Right atrium auricular region (tissue), 2 donors: ENCODE measurements at places on chromosomes 1 and 21.
A peak's percentile ranks its signal among the peaks of the same experiment; 100 is the strongest.

DNA sequence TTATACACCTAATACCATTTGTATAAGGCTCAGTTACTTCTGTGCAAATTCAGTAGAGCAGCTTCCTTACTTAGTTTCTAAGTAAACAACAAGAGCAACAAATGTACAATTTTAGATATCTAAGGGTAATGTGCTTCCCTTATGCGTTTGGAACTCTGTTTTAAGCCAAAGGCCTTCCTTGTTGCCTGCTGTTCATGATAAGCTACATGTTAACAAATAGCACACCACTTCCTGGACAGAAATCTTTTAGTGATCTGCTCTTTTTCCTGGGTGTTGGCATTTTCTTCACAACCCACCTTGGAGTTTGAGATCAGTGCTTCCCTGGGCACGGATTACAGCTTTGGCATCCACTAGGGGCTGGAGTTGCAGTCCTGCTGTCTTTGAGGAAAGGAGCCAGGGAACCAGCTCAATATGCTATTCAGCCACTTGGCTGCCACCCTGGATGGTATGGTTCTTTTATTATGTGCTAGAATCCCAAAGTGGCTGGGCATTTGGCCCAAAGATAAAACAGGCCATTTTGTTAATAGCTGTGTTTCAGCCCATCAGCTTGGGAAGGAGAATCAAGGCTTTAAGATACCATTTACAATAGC lies 55.6 kb upstream of the ADAR start:
- DNase-seq, result no peak

DNA sequence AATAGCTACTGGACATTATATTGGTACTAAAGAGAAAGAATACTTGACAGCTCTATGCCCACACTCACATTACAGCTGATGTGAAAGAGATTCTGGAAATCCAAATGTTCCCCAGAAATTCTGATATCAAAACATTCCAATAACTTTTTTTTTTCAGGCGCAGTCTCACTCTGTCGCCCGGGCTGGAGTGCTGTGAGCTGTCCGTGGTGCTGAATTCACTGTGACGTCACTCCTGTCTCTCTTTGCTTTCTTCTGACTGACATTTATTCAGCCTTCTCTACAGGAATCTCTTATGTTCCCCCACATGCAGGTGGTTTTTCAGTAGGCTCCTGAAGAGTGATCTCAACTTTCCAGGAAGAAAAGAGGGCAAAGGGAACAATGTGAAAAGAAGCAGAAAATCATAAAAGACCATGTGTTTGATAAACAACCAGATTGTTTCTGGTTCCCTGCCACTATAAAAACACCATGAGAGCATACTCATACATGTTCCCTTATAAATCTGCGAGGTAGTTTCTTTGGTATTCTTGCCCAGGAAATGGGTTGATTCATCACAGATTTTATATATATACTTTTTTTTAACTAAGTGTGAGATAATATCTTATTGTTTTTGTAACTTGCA lies 6.2 kb downstream of the S100A7A start:
- DNase-seq, result peak; percentile 58

GRCh38 chr1:41957568-41957967 lies 38.8 kb upstream of the HIVEP3 start:
- DNase-seq, result no peak

DNA sequence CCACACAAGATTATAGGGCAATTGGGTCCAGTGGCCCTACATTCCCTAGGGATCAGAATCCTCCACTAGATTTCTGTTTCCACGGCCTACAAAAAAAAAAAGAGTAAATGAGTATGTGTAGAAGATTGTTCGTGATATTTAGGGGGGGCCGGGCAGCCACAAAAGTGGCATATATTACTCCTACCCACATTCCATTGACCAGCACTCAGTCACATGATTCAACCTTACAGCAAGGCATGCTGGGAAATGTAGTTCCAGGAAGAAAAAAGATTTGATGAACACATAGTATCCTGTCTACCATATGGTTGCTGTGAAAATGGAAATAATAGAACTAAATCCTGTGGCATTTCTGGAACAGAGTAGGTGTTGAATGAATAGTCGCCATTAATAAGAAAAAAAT lies 43.4 kb upstream of the GJB5 start:
- DNase-seq, result no peak

DNA sequence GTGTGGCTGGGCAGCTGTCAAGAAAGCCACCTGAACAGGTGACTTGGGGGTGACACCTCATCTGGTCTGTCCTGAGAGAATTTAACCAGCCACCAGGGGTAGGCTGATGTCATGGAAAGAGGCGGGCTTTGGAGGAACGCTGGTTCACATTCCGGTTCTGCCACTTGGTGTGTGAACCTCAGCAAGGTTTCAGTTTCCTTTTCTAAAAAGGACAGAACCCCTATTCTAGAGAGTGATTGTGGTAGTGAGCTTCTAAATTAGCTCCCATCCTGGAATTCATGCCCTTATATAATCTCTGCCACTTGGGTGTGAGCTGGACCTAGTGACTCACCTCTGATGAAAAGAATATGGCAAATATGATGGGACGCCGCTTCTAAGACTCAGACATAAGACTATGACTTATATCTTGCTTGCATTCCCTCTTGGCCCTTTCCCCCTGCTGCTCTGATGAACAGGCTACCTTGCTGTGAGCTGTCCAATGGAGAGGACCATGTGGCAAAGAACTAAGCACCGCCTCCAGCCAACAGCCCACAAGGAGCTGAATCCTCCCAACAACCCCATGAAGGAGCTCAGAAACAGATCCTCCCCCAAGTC lies 332.1 kb downstream of the RRAGC start:
- no peak for DNase-seq

DNA sequence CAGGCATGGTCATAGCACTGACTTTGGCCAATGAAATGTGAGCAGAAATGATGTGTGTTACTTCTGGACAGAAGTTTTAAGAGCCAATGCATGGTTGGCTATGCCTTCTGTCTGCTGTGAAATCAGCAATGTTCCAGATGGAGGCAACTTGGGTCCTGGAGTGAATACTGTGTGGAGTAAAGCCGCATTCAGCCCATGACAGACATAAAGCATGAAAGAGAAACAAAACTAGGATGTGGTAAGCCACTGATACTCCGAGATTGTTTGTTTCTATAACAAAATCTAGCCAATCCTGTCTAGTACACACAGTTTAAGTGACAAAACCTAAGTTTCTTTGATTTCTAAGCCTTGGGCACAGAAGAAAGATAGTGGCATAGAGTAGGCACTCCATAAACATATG lies 47.1 kb upstream of the ARHGAP29 start:
- no peak for DNase-seq

DNA sequence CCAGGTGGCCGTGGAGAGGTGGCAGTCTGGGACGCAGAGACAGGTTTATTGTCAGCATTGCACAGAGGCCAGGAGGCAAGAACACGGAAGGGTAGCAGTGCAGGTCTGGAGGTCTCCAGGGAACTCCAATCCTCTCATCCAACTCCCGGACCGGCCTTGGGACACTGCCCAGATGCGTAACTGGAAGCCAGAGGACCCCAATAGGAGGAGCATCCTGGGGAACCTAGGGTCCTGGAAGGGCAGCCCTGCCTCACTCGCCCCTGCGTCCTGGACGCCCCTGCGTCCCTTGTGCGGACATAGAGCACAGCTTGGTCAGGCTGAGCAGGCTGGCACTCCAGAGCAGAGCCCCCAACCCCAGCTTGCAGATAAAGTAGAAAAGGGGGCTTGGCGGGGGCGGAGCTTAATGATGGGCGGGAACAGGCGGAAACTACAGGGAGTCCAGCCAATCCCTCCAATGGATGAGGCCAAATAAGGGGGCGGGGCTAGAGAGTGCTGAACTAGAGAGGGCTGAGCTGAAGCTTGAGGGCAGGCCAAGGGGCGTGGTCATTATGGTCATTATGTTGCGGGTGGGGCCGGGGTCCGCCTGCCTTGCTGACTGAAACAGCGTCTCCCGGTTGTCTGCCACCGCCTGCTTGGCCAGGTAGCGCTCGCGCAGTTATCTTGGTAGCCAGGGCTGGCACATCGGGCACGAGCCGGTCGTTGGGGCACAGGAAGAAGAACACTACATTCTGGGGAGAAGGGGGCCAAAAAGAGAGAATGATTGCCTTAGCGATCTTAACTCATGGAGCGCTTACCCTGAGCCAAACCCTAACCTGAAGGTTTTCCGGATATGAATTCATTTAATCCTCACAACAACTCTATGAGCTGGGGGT lies 3.7 kb upstream of the ARHGEF19 start:
- DNase-seq, result peak; percentile 86
